ENCODE measurements at places on chromosomes 6 and 20. TPM values are rescaled to one million over a fixed set of nuclear protein-coding genes. Genes with fewer than 3 reads are reported as not detected.

The CRYBG1 gene
- 3.1 TPM for total RNA-seq

The RNF144B gene
- total RNA-seq: 1.4 TPM

The PRSS35 gene
- total RNA-seq: 0.44 TPM

The BMP6 gene
- total RNA-seq: 4.6 TPM

The TP53TG5 gene
- not detected for total RNA-seq

The TCF21 gene
- 10.3 TPM for total RNA-seq

The RPS21 gene
- 472 TPM for total RNA-seq

The CFAP206 gene
- total RNA-seq: not detected

The SSTR4 gene
- not detected for total RNA-seq

The BTBD3 gene
- 19.7 TPM for total RNA-seq

The ROS1 gene
- total RNA-seq: under 0.01 TPM

The GTSF1L gene
- not detected for total RNA-seq

The CDH26 gene
- not detected for total RNA-seq

The SLC17A3 gene
- total RNA-seq: not detected

The TTLL9 gene
- total RNA-seq: not detected

The FKBP1C gene
- 0.44 TPM for total RNA-seq

The PAX1 gene
- not detected for total RNA-seq

The L3MBTL3 gene
- total RNA-seq: 12.6 TPM

The SLPI gene
- total RNA-seq: not detected

The CDH4 gene
- 0.14 TPM for total RNA-seq

The DACT2 gene
- 0.88 TPM for total RNA-seq

The OR2H2 gene
- total RNA-seq: not detected

The CLDN20 gene
- not detected for total RNA-seq

The LSM2 gene
- 54.0 TPM for total RNA-seq

The OCSTAMP gene
- total RNA-seq: not detected

The EYA4 gene
- total RNA-seq: 0.22 TPM

The BMP2 gene
- total RNA-seq: 6.8 TPM
